Kidney (tissue), 22 donors: ENCODE measurements at places on chromosomes 1 and 21.
A peak's percentile ranks its signal among the peaks of the same experiment; 100 is the strongest.

GRCh38 chr1:212651521-212651920 is 43.0 kb downstream of the ATF3 start:
- H3K27me3 ChIP-seq: no peaks in the 10 kb centered on the region
- no peak for DNase-seq
- no peak overlapping the region for H3K27ac ChIP-seq
- no peaks in the 10 kb centered on the region for H3K36me3 ChIP-seq

GRCh38 chr21:25503981-25504380 is 103.3 kb downstream of the MRPL39 start:
- H3K27ac ChIP-seq: no peak overlapping the region
- H3K27me3 ChIP-seq: no peaks in the 10 kb centered on the region
- no peaks in the 10 kb centered on the region for H3K4me1 ChIP-seq

- H3K27me3 ChIP-seq: no peaks in the 10 kb centered on the region
- H3K4me3 ChIP-seq: no peak overlapping the region
- no peak overlapping the region for H3K27ac ChIP-seq
- no peak for DNase-seq
- no peaks in the 10 kb centered on the region for H3K36me3 ChIP-seq
These were observed 196.9 kb downstream of the TTLL7 start for GRCh38 chr1:83802023-83802422.

- H3K4me1 ChIP-seq: no peaks in the 10 kb centered on the region
- no peaks in the 10 kb centered on the region for H3K27me3 ChIP-seq
- peak overlapping the region; percentile 23 for H3K4me3 ChIP-seq
- DNase-seq: no peak
- H3K36me3 ChIP-seq: peaks cover 4% of the 10 kb centered on the region
- peak overlapping the region; percentile 89 for H3K27ac ChIP-seq
These were observed 4.3 kb downstream of the PFKL start for GRCh38 chr21:44304011-44304616.

GRCh38 chr1:35049116-35049515 is 17.4 kb upstream of the ZMYM6 start:
- no peaks in the 10 kb centered on the region for H3K4me1 ChIP-seq
- no peaks in the 10 kb centered on the region for H3K36me3 ChIP-seq
- H3K4me3 ChIP-seq: no peak overlapping the region

DNA sequence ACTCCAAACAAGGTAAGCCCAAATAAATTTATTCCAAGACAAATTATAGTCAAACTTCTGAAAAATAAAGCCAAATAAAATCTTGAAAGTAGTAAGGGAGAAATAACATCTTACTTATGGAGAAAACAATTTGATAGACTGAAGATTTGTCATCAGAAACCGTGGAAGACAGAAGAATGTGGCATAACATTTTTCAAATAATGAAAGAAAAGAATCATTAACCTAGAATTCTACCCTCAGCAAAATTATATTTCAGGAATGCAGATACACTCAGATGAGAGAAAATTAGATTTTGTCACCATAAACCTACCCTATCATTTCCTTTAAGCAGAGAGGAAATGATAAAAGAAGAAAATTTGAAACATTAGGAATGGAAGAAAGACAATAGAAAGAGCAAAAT is 27.3 kb upstream of the PADI1 start:
- no peak for DNase-seq
- H3K4me1 ChIP-seq: no peaks in the 10 kb centered on the region
- H3K36me3 ChIP-seq: no peaks in the 10 kb centered on the region
- no peaks in the 10 kb centered on the region for H3K27me3 ChIP-seq

DNA sequence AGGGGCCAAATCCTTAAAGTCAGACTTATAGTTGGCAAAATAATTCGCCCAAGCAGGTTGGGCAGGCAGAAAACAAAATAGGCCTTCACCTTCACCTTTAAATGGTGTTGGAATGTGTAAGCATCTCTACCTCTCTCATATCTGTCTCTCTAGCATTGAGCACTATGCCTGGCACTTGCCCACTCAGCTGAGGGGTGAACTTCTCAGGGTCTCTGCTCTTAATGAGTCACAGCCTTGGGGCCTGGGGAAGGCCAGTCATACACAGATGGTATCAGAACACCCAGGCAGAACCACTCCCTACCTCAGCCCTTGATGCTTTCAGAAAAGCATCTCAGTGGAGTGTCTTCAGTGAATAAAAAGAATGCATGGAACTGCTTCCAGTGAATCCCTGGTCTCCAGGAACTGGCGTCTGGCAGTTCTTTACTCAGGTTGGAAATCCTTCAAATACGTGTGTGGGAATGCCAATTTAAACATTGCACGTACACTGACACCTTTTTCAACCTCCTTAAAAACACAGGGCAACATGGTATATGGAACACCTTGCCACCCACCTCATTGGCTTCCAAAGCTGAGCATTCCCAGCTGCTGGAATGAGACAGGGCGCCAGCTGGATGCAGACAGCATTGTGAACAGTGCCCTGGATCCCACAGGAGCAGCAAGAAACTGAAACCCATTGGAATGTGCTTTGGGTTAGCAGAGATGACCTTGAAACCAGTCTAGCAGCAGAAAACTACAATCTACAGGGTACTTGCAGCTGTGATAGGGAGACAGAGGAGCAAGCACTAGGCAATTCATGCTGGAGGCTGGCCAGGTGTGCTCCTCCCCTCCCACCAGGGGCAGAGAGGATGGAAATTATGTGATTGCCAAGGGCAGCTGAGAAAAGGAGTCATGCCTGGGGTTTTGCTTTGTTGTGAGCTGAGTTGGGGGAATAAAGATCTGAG is 30.0 kb downstream of the ZNF697 start:
- H3K4me1 ChIP-seq: no peaks in the 10 kb centered on the region
- DNase-seq: peak; percentile 77
- no peak overlapping the region for H3K4me3 ChIP-seq
- no peaks in the 10 kb centered on the region for H3K36me3 ChIP-seq
- H3K27me3 ChIP-seq: no peaks in the 10 kb centered on the region
- peak overlapping the region; percentile 42 for H3K27ac ChIP-seq

DNA sequence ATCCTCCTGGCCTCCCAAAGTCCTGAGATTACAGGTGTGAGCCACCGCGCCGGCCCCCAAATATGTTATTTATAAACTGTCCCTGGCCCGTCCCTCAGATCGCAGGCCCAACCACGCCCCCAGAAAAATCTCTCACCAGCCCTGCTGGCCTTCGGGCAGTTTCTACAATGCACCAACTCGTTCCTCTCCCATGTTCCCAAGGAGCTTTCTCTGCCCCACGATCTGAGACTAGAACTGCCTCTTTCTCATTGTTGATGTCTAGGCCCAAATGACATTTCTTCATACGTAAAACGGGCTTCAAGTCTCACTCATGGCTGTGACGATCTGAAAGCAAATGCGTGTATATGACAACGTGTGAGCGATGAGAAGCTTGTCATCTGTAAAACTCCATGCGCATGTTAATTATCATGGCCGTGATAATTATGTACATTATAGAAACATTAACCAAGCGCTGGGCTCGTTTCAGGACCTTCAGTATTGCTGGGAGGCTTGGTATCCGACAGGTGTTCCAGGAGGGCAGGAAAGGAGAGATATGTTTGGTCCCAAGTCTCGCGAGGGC is 748 bp upstream of the NIPAL3 start:
- peak overlapping the region; percentile 20 for H3K27ac ChIP-seq
- DNase-seq: no peak
- peak overlapping the region; percentile 30 for H3K4me3 ChIP-seq
- no peaks in the 10 kb centered on the region for H3K27me3 ChIP-seq

- H3K27me3 ChIP-seq: no peaks in the 10 kb centered on the region
- H3K4me3 ChIP-seq: no peak overlapping the region
- H3K36me3 ChIP-seq: no peaks in the 10 kb centered on the region
- H3K4me1 ChIP-seq: no peaks in the 10 kb centered on the region
- H3K27ac ChIP-seq: no peak overlapping the region
- DNase-seq: no peak
These were observed 174.7 kb upstream of the PKN2 start for GRCh38 chr1:88509379-88509778.

- no peak overlapping the region for H3K4me3 ChIP-seq
- DNase-seq: no peak
- no peaks in the 10 kb centered on the region for H3K4me1 ChIP-seq
- no peak overlapping the region for H3K27ac ChIP-seq
- H3K36me3 ChIP-seq: no peaks in the 10 kb centered on the region
These were observed 132.1 kb downstream of the IGSF21 start for GRCh38 chr1:18239671-18240070.

- peaks cover 3% of the 10 kb centered on the region for H3K4me1 ChIP-seq
- peaks cover 5% of the 10 kb centered on the region for H3K36me3 ChIP-seq
- H3K27ac ChIP-seq: peak overlapping the region; percentile 100
- H3K4me3 ChIP-seq: peak overlapping the region; percentile 95
These were observed 945 bp downstream of the SRSF4 start for GRCh38 chr1:29180497-29181412.

DNA sequence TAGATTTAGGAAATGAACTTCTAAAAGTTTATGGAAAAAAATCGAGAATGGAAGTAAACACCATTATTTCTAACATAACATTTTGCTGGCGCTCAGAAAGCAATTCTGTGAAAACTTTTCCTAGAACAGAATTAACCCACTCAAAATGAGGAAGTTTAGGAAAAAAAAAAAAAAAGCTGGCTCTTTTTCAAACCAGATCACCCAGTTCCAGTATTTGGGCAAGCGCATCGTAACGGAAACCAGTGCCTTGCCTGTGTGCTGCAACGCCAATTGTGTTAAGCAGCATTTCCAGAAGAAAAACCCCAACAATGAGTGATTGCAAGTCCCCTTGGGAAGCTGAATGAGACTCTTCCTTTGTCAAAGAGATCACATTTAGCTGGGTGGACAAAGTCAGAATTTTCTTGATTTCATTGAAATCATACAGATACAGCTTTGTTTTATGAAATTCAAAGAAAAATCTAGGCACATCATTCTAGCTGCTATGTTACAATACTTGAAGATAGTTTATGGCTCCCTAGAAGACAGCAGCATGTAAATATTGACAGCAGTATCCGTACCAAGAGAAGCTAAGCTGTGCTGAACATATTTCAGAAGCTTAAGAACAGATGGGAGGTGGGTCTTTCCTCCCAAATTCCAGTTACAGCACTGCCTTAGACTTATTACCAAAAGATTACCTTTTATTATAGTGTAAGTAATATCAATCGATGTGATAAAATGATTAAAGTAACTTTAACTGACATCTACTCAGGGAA is 113.4 kb downstream of the ERG start:
- DNase-seq: no peak
- H3K27me3 ChIP-seq: no peaks in the 10 kb centered on the region
- H3K36me3 ChIP-seq: no peaks in the 10 kb centered on the region
- H3K4me3 ChIP-seq: no peak overlapping the region
- no peak overlapping the region for H3K27ac ChIP-seq

GRCh38 chr1:18668750-18669404 is 38.2 kb downstream of the PAX7 start:
- no peak for DNase-seq
- no peaks in the 10 kb centered on the region for H3K4me1 ChIP-seq
- H3K4me3 ChIP-seq: no peak overlapping the region
- H3K36me3 ChIP-seq: no peaks in the 10 kb centered on the region
- peaks cover 3% of the 10 kb centered on the region for H3K27me3 ChIP-seq

- no peak for DNase-seq
- no peaks in the 10 kb centered on the region for H3K36me3 ChIP-seq
- no peak overlapping the region for H3K4me3 ChIP-seq
- no peaks in the 10 kb centered on the region for H3K4me1 ChIP-seq
- H3K27me3 ChIP-seq: no peaks in the 10 kb centered on the region
- H3K27ac ChIP-seq: no peak overlapping the region
These were observed 13.5 kb upstream of the OR2G2 start for GRCh38 chr1:247574664-247575063.

DNA sequence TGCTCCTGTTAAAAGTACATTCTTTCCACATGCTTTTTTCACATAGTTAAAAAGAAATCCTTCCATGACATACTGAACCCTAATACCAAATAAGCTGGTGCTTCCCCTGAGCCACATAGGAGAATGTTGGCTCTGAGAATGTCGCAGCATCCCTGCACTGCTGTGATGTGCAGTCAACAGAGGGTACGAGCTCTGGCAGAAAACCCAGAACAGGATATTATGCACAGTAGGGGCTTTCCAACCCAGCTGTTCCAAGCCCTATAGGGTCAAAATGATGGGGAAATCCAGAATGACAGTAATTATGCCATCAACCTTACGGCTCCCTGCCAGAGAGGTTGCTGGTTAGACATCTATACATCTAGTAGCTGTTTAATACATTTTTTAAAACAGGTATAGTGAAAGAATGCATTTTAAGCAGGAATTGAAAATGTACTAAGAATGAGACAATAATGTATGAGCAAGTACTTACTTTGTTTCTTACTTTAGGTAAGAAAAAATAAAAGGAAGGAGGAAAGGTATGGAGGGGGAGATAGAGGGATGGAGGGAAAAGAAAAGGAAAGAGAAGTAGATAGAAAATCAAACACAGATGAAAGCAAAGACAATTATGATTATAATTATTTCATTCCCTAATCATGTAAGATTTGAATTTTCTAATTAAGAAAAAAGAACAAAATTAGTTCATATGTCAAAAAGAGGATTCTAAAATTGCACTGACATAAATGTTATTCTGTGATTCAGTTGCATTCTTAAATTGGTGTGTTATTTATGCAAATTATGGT is 126.0 kb downstream of the NR5A2 start:
- H3K4me1 ChIP-seq: no peaks in the 10 kb centered on the region
- no peak overlapping the region for H3K27ac ChIP-seq
- no peak for DNase-seq
- no peaks in the 10 kb centered on the region for H3K27me3 ChIP-seq
- no peaks in the 10 kb centered on the region for H3K36me3 ChIP-seq

DNA sequence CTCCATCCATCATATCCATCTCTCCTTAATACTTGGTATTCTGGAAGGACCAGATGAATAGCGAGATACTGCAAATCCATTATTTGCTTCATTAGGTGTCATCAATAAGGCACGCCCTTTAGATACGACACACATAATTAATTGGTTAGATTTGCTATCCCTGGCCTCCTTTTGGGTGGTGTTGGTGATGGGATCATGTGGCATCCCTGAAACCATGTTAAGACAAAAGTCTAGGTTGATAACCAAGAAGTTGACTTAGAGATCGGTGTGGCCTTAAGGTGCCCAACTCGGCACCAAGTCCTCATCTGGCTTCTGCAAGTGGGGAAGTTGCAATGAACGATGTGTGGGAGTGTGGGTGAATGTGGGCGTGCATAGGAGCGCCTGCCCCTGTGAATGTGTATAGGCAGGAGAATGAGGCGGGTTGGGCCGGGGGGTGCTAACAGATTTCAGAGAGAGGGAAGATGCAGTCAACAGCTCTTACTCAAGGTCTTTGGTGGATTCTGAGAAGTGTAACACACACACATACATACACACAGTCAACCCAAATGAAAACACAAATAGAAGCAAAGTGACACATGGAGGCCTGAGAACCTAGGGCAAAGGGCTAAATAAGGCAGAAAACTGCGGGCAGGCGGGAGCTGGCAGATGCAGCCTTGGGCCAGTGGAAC is 415.7 kb upstream of the ESRRG start:
- H3K27ac ChIP-seq: peak overlapping the region; percentile 55
- H3K27me3 ChIP-seq: peaks cover 21% of the 10 kb centered on the region
- peak overlapping the region; percentile 50 for H3K4me3 ChIP-seq
- peak; percentile 45 for DNase-seq
- H3K4me1 ChIP-seq: no peaks in the 10 kb centered on the region
